ENCODE measurements at places on chromosomes 11 and 22.

GRCh38 chr11:112253605-112254242, 6.9 kb downstream of the PLET1 start:
- no peak for DNase-seq

DNA sequence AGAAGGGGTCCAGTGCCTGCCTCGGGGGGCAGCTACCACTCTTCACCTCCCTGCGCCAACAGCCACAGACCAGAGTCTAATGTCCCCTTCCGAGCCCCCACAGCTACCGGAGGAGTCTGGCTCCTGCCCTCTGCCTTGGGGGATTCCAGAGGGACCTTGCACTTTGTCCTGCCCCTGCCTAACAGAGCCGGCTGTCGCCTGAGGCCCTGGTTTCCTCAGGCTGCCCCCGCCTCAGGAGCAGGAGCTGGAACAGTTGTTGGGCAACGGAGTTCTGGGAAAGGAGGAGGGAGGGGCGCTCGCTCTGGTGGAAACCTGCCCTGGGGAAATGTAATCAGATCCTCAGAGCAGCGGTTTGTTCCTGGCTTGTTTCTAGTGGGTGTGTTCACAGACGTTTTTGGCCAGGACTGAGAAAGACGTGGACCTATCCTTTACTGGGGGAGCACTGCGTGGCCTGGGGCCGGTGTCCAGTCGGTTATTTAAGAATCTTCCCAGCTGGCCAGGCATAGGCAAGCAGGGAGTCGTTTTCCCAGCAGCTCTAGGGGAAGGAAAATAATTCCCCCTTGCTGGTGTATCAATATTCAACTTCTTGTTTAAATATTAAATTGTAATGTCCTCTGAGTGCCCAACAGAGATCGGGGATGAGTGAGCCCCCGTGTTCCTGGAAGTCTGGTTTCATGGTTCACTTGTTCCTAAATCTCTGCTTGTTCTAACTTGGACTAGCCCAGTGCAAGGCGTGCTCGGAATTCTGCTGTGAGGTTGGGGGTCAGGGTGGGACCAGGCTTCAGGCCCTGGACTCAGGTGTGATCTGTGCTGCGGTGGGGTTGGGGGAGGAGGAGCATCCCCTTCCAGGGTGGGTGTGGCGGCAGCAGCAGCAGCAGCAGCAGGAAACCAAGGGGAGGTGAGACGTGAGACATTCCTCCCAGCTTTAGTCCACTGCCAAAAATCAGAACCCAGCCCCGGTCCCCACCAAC, 32.1 kb downstream of the A4GALT start:
- DNase-seq: no peak

- DNase-seq: no peak
These were observed 83.6 kb downstream of the KCNJ1 start for GRCh38 chr11:128783513-128783912.

DNA sequence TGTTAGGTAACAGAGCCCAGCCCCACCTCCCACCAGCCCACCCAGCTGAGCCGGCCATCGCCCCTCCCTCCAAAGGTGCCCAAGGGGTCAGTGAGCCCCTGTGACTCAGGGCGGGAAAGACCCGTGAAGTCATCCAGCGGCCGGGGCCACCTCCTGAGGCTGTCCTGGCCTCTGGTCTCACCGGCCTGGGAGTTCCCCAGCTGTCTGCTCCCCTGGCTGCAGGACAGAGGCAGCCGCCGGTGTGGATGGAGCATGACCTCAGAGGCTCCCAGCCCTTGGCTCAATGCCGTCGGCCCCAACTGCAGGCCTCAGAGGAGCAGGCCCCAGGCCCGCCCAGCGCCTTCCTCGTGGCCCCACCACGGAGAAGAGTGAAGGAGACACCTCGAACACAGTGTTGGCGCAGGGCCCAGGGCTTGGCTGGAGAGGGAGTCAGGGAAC, 28.7 kb downstream of the RPL3 start:
- DNase-seq: no peak

DNA sequence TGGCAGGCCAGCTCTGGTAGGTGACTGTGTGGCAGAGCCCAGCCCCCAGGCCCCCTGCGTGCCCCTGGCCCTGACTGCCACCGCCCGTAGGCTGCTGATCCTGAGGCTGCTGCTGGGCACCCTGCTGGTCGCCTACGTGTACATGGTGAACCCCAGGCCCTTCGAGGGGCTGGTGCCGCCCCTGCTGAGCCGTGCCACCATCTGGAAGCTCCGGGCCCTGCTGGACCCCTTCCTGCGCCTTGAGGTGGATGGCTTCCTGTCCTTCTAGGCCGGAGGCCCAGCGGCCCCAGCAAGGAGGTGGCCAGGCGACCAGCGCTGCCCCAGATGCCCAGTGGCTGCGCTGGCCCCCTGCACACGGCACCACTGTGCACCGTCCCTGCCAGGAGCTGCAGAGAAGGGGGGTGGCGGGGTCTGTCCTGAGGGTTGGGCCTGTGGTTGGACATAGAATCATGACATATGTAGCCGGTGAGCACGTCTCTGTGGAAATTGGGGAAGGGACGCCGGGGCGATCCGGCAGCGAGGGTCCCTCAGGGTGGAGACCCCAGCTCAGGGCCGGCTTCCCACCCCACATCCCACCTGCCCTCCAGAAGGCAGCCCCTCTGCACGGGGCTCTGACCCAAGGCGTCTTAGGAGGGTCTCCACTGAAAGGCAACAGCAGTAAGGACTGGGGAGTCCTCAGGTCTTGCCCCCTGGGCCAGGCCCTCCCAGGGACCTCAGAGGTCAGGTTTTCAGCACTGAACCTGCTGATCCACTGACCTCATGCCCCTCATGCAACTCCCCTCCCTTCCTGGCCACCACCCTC, 185.4 kb downstream of the IGLL1 start:
- DNase-seq: no peak

GRCh38 chr22:35609761-35610160, 7.4 kb downstream of the MB start:
- DNase-seq: no peak

DNA sequence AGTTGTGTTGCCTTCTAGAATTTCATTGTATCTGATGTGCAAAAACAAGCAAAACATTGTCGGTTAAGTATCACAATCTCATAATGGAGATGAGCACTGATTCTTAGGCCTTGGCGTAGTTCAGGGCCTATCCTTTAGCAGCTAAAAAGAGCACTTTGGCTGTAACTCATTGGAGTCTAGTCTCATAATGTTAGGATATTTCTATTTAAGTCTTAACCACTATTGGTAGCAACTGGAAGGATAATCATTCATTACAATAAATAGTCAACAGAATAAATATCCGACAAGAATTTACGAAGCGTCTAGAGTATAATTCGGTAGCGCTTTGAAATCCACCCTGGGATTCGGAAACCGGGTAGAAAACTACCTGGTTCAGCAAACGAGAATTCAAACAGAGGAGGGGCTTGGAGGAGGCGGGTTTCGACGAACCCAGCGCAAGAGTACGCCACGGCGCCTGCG, 461 bp upstream of the EED start:
- no peak for DNase-seq

GRCh38 chr11:4017129-4017528, 77.5 kb upstream of the RRM1 start:
- DNase-seq: no peak

GRCh38 chr22:29092243-29092642, 19.4 kb downstream of the KREMEN1 start:
- DNase-seq: no peak

- DNase-seq: no peak
These were observed 8.7 kb downstream of the MS4A15 start for GRCh38 chr11:60765355-60765754.

DNA sequence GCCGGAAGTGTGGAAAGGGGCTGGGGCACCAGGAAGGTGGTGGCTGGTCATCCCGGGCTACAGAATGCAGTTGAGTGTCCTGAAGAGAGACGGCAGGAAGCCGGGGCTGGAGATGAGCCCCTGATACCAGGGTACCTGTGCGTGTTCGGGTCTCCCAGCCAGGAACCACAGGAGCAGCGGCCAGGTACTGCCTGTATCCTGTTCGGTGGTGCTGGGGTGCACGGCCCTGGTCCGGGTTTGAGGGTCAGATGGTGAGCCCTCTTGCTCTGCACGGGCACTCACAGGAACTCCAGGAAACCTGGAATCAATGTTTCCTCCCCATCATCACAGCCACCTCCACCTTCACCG, 253.1 kb upstream of the B3GAT1 start:
- no peak for DNase-seq

DNA sequence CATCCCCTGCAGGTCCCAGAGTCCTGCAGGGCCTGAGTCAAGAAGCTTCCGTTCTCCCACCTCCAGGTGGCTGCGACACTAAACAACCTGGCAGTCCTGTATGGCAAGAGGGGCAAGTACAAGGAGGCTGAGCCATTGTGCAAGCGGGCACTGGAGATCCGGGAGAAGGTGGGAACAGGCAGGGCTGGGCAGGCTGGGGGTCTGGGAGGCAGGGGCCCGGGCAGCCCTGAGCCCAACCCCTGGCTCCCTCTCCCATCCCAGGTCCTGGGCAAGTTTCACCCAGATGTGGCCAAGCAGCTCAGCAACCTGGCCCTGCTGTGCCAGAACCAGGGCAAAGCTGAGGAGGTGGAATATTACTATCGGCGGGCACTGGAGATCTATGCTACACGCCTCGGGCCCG, 4.7 kb upstream of the RAB1B start:
- DNase-seq: no peak

DNA sequence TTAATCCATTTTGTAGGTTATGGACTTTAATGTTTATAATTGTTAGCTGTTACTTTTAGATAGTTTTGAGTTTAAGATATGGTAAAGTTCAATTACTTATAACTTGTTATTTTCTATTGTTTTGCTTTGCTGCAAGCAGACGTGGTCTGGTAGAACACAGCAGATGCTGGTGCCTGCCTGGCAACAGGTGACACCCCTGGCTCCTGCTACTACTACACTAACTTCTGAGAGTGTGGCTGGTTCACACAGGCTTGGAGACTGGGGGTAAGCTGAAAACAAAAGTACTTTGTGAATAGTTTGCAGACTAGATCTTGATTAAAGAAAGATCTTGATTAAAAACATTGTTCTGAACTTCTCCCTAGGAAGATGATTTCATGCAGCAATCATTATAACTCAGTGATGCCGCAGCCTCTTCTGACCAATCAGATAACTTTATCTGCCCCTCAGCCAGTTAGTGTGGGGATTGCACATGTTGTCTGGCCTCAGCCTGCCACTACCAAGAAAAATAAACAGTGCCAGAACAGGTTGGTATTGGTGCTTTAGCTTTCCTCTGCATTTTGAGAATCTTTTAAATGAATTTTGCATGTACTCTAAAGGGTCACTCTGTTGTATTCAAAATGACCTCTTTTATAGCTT, 90.4 kb downstream of the HIPK3 start:
- no peak for DNase-seq

- peak; percentile 88 for DNase-seq
These were observed at the start of gene MALAT1 for GRCh38 chr11:65498977-65499712. Gene MALAT1 (plus strand): TSS chr11:65499045.

- no peak for DNase-seq
These were observed 88.4 kb upstream of the CD44 start for GRCh38 chr11:35050541-35050995.

GRCh38 chr11:69295079-69295994, 1.4 kb downstream of the MYEOV start:
- DNase-seq: no peak

GRCh38 chr22:46122511-46122971, 27.8 kb upstream of the PPARA start:
- DNase-seq: no peak

Measured in C1 segment of cervical spinal cord (tissue), 14 donors.